CD8-positive, alpha-beta memory T cell (primary cell): ENCODE measurements at places on chromosomes 4 and X. TPM values are rescaled to one million over a fixed set of nuclear protein-coding genes. Genes with fewer than 3 reads are reported as not detected.

The SLC6A14 gene
- total RNA-seq = not detected

The IRAK1 gene
- total RNA-seq = 208 TPM

The NSUN7 gene
- not detected for total RNA-seq

The DACH2 gene
- total RNA-seq = not detected

The TBC1D14 gene
- total RNA-seq = 38.0 TPM

The TREX2 gene
- 2.3 TPM for total RNA-seq

The POF1B gene
- total RNA-seq = not detected

The DCAF12L2 gene
- total RNA-seq = not detected

The GAGE12F gene
- total RNA-seq = not detected

The SSX3 gene
- total RNA-seq = not detected

- no peaks in the 10 kb centered on the region for H3K27me3 ChIP-seq
- no peak overlapping the region for H3K27ac ChIP-seq
- DNase-seq = no peak
- no peak overlapping the region for H3K4me3 ChIP-seq
- peaks cover 7% of the 10 kb centered on the region for H3K4me1 ChIP-seq
Observed at GRCh38 chr4:7867701-7868435, 71.8 kb downstream of the AFAP1 start.

DNA sequence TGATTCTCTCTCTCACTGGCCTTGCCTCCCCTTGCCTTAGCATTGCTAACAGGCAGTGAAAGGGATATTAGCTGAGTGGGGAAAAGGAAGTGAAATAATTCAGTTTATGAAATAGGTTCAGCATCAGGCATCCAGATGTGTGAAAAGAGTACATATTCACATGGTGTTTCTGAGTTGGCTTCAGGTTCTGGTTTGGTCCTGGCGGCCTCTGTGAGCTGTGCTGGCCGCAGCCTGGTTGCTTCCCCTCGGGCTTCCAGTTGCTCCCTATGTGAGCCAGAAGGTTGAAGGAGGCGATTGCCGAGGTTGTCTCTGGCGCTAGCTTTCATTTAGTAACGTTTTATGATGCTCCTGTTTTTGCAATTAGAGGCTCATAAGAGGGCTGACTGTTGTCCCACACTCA, 99.1 kb upstream of the TLR2 start:
- H3K36me3 ChIP-seq = peaks cover 30% of the 10 kb centered on the region
- H3K4me3 ChIP-seq = no peak overlapping the region
- no peak for DNase-seq
- no peak overlapping the region for H3K27ac ChIP-seq

- H3K36me3 ChIP-seq = no peaks in the 10 kb centered on the region
- no peaks in the 10 kb centered on the region for H3K27me3 ChIP-seq
- no peak overlapping the region for H3K27ac ChIP-seq
- no peak for DNase-seq
Observed at GRCh38 chrX:122421434-122422121, 762.5 kb upstream of the GRIA3 start.

- no peaks in the 10 kb centered on the region for H3K4me1 ChIP-seq
- H3K27me3 ChIP-seq = no peaks in the 10 kb centered on the region
- no peak overlapping the region for H3K27ac ChIP-seq
- no peaks in the 10 kb centered on the region for H3K36me3 ChIP-seq
Observed at GRCh38 chrX:19599253-19599652, 83.9 kb upstream of the MAP3K15 start.

DNA sequence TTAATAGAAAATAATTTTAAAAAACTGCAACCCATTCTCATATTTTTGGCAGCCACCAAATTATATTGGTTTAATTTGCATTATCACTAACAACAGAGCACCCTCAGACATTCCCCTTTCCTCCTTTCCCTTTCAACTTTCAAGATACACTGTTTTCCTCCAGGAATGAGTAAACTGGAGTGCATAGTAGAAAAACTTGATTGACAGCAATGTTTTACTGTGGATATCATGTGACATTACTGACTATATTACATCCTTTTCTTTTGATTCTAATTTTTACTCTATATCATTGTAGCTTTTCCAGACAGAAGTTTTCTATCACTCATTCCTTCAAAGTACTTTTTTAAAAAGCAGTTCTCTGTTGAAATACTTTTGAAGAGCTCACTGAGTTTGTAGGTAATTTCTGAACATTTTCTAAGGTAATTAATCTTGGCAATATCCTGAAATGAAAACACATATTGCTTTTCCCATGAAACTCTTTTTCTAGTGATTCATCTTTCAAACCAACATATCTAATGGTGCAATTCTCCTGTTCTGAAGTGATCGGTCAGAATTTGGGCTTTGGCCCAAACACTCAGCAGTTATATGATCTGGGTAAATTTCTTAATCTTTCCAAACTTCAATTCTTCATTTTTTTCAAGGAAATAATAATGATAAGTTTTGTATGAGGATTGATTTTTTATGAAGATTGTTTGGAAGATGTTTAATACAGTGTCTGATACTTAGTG, 920.4 kb upstream of the EPHA5 start:
- H3K36me3 ChIP-seq = no peaks in the 10 kb centered on the region
- H3K4me3 ChIP-seq = no peak overlapping the region
- H3K27me3 ChIP-seq = no peaks in the 10 kb centered on the region
- H3K27ac ChIP-seq = no peak overlapping the region
- no peak for DNase-seq

DNA sequence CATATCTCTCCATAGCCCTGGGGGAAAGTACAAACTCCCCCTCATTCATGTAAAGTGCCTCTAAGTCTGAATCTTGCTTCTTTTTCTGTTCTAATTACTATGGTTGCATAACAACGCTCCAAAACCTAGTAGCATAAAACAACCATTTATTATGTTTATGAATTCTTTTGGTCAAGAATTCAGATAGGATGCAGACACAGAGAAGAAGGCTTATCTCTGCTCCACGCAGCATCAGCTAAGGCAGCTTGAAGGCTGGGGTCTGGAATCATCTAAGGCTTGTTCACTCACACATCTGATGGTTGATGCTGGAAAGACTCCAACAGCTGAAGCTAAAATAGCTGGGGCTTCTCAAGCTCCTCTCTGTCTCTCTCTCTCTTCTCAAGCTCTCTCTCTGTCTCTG, 564.5 kb downstream of the ZNF674 start:
- no peaks in the 10 kb centered on the region for H3K4me1 ChIP-seq
- H3K4me3 ChIP-seq = no peak overlapping the region
- H3K27ac ChIP-seq = no peak overlapping the region
- no peaks in the 10 kb centered on the region for H3K36me3 ChIP-seq

DNA sequence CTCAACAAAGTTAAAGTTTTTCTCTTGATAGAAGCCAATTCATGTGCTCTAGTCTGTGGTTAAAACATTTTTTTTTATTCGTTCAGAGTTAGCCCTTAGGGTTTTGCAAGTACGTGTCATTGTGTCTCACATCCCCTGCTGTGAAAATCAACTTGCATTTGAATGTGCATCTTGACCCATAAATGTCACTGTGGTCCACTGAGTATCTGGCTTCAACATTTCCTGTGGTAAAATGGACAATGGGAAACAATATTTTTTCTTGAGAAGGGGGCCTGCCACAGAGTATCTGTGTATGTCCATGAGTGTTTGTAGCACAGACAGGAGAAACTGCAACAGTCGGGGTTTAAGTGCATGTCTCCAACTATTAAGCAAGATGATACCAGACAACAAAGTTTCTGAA, 554.8 kb upstream of the TENM3 start:
- no peak overlapping the region for H3K27ac ChIP-seq
- H3K36me3 ChIP-seq = no peaks in the 10 kb centered on the region
- H3K4me3 ChIP-seq = no peak overlapping the region
- H3K4me1 ChIP-seq = no peaks in the 10 kb centered on the region
- no peaks in the 10 kb centered on the region for H3K27me3 ChIP-seq
- no peak for DNase-seq

DNA sequence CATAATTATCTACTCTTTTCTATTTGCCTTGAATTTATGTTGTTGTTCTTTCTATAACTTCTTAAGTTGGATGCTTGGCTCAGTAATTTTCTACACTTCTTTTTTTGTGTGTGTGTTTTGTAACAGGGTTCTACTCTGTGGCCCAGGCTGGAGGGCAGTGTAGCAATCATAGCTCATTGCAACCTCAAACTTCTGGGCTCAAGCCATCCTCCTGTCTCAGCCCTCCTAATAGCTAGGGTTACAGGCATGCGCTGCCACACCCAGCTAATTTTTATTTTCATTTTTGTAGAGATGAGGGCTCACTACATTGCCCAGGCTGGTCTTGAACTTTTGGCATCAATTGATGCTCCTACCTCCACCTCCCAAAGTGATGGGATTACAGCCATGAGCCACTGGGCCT, 20.7 kb upstream of the UCHL1 start:
- H3K27me3 ChIP-seq = no peaks in the 10 kb centered on the region
- H3K4me3 ChIP-seq = no peak overlapping the region
- no peaks in the 10 kb centered on the region for H3K4me1 ChIP-seq
- no peak overlapping the region for H3K27ac ChIP-seq
- H3K36me3 ChIP-seq = no peaks in the 10 kb centered on the region

- DNase-seq = no peak
- H3K4me1 ChIP-seq = no peaks in the 10 kb centered on the region
- H3K36me3 ChIP-seq = no peaks in the 10 kb centered on the region
- H3K27me3 ChIP-seq = no peaks in the 10 kb centered on the region
Observed at GRCh38 chr4:189988877-189989431, 38.1 kb downstream of the FRG2 start.

- H3K4me1 ChIP-seq = no peaks in the 10 kb centered on the region
- H3K36me3 ChIP-seq = no peaks in the 10 kb centered on the region
- no peaks in the 10 kb centered on the region for H3K27me3 ChIP-seq
- DNase-seq = no peak
- H3K4me3 ChIP-seq = no peak overlapping the region
- no peak overlapping the region for H3K27ac ChIP-seq
Observed at GRCh38 chr4:42709392-42710065, 52.6 kb upstream of the ATP8A1 start.

GRCh38 chrX:129728061-129728460, 10.7 kb upstream of the XPNPEP2 start:
- no peak for DNase-seq
- H3K4me1 ChIP-seq = peaks cover 5% of the 10 kb centered on the region
- H3K4me3 ChIP-seq = no peak overlapping the region
- no peaks in the 10 kb centered on the region for H3K36me3 ChIP-seq
- H3K27ac ChIP-seq = no peak overlapping the region

- H3K27me3 ChIP-seq = no peaks in the 10 kb centered on the region
- H3K4me1 ChIP-seq = no peaks in the 10 kb centered on the region
- no peak for DNase-seq
- H3K36me3 ChIP-seq = no peaks in the 10 kb centered on the region
- H3K4me3 ChIP-seq = no peak overlapping the region
Observed at GRCh38 chr4:56130606-56131155, 181.9 kb downstream of the CEP135 start.

DNA sequence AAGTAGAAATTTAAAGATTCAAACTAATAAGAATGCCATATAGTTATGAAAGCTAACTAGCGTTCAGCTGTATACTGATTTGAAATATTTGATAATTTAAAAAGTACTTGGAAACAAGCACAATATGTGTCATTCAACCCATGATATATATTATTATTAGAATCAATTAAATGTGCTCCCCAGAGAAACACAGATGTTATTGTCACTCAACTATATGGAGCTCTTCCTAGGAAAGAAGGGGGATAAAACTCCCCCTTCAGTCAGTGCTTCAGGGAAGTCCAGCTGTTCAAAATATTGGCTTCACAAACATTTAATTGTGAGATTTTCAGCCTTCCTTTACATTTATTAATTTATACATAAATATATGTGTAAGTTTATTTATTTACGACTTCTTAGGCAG, 135.9 kb downstream of the SLC4A4 start:
- DNase-seq = no peak
- H3K27ac ChIP-seq = no peak overlapping the region
- H3K4me1 ChIP-seq = no peaks in the 10 kb centered on the region
- no peaks in the 10 kb centered on the region for H3K36me3 ChIP-seq
- H3K27me3 ChIP-seq = no peaks in the 10 kb centered on the region

DNA sequence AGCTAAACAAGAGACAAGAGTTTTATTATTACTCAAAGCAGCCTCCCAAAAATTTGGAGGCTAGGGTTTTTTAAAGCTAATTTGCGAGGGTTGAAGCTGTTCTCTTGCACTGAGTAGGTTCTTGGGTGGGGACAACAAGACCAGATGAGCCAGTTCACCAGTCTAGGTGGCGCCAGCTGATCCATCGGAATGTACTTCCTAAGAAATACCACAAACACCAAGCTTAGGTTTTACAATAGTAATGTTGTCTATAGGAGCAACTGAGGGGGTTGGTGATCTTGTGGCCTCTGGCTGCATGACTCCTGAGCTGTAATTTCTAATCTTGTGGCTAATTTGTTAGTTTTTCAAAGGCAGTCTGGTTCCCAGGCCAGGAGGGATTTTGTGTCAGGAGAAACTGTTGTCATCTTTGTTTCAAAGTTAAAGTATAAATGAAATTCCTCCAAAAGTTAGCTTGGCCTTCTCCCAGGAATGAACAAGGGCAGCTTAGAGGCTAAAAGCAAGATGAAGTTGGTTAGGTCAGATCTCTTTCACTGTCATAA, 130.6 kb downstream of the SLC7A11 start:
- H3K4me3 ChIP-seq = no peak overlapping the region
- H3K36me3 ChIP-seq = no peaks in the 10 kb centered on the region
- no peak overlapping the region for H3K27ac ChIP-seq
- H3K4me1 ChIP-seq = no peaks in the 10 kb centered on the region

DNA sequence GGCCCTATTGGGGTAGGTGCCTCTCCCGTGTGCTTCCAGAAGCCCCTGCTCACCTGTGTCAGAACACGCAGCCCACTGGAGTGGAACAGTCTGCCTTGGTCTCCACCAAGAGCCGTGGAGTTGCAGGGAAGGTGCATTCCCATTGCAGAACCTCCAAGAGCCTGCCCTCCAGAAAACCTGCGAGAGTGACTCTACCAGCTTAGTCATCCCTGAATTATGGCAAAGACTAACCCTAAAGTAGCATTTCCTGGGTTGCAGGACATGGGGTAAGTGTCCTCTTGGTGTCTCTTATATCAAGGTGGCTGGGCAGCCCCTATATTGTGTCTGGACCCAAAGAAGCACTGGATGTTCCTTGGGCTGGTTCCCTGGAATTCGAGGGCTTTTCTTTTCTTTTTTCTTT, 224.6 kb downstream of the BCOR start:
- no peak overlapping the region for H3K27ac ChIP-seq
- H3K36me3 ChIP-seq = no peaks in the 10 kb centered on the region
- peaks cover 21% of the 10 kb centered on the region for H3K4me1 ChIP-seq
- no peak overlapping the region for H3K4me3 ChIP-seq
- no peaks in the 10 kb centered on the region for H3K27me3 ChIP-seq

DNA sequence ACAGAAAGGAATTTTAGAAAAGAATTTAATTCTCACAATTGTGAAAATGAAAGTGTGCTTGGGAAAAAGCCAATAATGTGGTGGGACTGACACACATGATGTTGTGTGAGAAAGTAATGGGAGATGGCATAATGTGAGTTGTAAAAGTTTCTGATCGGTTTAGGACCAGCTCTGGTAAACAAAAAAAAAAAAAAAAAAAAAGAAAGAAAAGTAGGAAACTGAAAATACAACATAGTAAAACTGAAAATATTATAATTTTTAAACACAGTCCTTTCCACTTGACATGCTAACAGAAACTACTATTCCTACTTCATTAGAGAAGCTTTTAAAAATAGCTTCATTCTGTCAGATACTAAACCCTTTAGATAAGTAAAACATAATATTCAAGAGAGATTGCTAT, 28.2 kb downstream of the RAP1GDS1 start:
- H3K4me3 ChIP-seq = no peak overlapping the region
- H3K27me3 ChIP-seq = no peaks in the 10 kb centered on the region
- peaks cover 18% of the 10 kb centered on the region for H3K4me1 ChIP-seq
